ENCODE measurements at places on chromosomes 7 and 10.

- no peak for DNase-seq
These were observed 88.0 kb downstream of the PDGFA start for GRCh38 chr7:431658-432111.

- DNase-seq: peak; percentile 64
These were observed 1.3 kb upstream of the FZD8 start for GRCh38 chr10:35643151-35644049.

DNA sequence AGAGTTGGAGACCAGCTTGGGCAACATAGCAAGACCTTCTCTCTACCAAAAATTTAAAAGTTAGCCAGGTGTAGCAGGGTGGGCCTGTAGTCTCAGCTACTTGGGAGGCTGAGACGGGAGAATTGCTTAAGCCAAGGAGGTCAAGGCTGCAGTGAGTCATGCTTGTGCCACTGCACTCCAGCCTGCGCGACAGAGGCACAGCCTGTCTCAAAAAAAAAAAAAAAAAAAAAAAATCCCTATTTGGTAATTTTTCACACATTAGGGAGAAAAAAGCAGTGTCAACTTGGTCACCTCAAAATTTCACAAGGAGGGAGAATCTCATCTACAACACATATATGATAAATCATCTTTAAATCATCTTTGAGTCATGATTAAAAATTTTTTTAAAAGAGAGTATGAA, 6.4 kb upstream of the ZNF398 start:
- no peak for DNase-seq

DNA sequence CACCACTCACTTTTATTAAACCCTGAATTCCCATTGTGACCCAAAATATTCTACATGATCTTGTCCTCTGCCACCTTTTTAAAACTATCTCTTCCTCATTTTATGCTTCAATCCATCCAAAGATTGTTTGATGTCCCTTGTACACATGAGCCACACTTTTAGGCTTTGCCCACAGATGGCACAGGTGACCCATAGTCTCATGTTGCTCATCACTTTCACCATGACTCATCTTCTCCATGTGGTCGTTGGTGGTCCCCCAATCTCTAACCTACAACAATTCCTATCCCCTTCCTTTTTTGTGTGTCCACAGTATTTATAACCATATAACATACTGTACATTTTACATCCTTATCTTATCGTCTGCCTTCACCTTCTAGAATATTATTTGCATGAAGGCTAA, 271.5 kb upstream of the ZWINT start:
- DNase-seq: no peak

DNA sequence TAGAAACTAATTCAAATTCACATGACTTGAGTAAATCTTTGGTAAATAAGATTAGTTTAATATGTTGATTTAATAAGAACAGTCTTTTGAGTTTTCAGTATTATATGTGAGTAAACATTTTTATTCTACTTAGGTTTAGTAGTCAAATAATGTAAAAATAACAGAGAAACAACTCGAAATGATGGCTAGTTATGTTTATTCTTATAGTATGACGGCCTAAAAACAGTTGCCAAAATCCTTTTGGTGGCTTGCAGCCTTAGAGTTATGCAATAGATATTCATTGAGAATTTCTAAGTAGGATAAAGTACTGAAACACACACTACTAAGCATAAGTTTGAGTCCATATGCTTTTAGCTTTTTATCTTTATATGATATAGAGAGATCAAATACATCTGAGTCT, 184.8 kb downstream of the GNAI1 start:
- DNase-seq: no peak

DNA sequence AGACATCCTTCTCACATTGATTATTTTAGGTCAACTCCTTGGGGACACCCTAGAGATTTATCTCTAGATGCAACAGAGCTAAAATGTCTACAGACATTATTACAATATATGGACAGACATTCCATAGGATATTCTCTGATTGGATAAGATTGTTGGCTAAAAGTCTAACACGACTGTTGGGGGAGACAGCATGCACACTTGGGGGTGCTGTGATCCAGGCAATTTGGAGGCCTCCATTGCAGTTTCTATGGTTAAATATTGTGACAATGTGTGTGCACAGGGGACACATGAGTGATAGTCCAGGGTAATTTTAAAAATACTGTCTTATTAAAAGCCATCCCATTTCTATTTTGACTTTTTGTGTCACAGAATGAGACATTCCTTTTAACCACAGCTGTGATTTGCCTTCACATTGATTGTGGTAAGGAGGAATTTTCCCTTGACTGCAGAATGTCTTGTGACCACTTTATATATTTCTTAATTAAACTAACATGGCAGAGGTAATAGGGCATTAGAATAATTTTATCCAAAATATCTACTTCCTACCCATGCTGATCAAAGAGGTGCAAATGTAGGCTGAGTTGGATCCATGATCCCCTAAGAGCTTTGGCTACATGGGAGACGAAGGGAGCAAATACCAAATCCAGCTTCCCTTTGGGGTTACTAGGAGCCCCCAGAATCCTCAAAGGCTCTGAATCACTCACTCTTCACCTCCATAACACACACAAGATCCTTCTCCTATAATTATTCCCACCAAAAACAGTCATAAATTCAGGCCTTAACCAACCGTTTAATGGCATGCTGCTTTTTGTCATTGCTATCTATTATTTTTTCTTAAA, 7.3 kb downstream of the TFPI2 start:
- no peak for DNase-seq

DNA sequence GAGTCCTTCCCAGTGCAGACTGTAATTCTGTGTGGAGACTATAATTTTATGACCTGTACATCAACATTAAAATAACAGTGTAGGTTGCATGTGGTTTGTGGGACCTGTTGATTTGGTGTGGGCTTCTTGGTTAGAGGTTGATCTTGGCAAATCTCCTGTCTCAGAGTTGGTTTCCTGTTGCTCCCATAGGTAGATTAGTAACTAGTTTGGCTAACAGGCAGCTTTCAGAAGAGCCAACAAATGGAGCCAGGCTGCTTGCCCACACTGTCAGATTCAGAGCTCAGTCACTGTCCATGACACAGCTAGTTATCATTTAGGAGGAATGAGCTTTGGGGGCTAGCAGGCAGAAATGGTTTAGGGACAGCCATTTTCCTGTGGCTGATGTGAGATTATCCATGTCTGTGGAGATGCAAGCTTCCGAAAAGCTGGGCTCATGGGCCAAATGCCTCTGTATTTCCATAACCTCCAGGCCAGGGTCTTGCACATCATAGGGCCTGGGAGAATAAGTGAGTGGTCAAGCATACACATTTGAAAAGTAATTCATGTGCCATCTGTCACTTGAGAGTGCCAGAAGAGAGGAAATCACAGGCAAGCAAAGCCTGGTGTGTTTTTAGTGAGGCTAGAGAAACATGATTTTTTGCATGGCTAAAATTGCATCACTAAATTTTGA, 33.4 kb downstream of the CCM2 start:
- no peak for DNase-seq

DNA sequence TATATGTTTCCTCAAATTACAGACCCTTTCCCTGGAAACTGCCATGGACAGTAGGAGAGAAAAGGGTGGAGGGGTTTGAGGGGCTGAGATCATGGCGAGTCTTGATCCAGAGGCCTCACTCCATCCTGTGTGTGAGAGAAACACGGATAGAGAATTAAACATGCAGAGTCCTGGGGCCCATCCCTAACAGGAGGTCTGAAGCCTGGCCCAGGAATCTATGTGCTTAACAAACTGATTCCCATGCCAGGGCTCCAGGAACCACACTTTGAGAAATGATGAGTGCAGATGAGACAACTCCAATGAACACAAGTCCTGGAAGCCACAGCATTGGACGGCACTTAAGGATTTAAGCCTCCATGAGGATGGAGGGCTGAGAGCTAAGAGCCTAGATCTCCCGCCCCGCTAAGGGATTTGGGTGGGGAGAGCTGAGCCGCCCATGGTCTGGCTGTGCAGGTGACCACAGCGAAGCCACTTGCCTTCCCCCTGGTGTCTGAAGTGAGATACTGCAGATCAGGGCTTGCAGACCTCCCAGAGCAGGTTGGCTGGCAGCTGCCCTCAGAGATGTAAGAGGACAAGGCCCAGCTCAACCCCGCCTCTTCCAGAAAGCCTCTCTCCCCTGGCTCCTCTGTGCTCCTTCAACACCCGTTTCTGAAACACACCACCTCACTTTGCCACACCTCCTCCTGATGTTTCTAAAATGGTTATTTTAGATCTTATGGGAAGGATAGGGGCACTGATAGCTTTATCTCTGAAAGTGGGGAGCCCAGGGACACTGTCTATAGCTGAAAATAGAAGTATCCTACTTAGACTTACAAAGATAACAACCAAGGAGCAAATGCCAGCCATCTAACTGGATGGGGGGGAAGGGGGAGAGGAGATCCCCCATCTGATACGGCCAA, 24.8 kb upstream of the EIF5AL1 start:
- peak; percentile 15 for DNase-seq

DNA sequence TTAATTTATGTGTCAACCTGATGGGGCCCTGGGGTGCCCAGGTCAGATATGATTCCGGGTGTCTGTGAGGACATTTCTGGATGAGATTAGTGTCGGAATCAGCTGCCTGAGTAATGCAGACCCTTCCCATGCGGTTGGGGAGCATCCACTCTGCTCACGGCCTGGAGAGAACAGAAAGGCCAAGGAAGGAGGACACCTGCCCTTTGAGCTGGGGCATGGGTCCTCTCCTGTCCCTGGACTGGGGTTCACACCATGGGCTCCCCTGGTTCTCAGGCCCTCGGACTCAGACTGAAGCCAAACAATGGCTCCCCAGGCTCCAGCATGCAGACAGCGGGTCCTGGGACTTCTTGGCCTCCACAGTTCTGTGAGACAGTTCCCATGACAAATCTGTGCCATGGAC, 94.3 kb downstream of the BMS1 start:
- DNase-seq: no peak

- no peak for DNase-seq
These were observed 44.2 kb downstream of the CNNM2 start for GRCh38 chr10:102962267-102962666.

- no peak for DNase-seq
These were observed 94.0 kb upstream of the PPP2R2D start for GRCh38 chr10:131806646-131807317.

DNA sequence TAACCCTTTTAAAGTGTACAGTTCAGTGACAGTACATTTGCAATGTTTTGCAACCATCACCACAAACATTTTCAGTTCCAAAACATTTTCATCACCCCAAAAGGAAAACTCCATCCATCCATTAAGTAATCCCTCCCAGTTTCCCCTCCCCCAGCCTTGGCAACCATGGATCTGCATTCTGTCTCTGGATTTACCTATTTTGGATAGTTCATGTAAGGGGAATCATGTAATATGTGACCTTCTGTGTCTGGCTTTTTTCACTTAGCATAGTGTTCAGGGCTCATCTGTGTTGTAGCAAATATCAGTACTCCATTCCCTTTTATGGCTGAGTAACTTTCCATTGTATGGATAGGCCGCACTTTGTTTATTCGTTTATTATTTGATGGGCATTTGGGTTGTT, 13.0 kb downstream of the PALD1 start:
- no peak for DNase-seq

- DNase-seq: no peak
These were observed 15.3 kb upstream of the KCNIP2 start for GRCh38 chr10:101858723-101859500.

GRCh38 chr10:8312079-8312478, 257.6 kb downstream of the GATA3 start:
- DNase-seq: no peak

- DNase-seq: no peak
These were observed 45.0 kb upstream of the AGBL3 start for GRCh38 chr7:134941185-134941900.

DNA sequence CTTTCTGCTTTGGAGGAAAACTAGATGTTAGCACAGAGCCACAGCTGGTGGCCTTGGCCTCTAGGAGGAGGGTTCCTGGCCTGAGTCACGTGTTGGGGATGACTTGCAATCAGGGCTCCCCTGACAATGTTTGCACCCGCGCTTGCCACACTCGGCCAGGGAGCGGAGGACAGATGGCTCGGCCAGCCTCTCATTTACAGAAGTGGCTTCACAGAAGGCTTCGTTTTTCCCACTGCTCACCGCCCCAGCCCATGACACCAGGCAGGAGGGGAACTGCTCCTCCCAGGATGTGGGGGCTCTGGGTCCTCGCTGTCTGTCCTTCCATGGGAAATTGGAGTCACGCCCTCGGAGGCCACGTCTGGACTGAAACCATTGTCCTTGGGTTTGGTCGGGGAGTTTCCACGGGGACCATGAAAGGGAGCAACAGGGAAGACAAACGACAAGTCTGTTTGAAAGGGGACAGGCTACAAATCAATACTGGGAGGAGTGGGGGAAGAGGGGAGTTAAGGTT, 49.6 kb upstream of the UBE3C start:
- no peak for DNase-seq
